HCT116 (cell line): ENCODE measurements at places on chromosomes 6 and 20.
A peak's percentile ranks its signal among the peaks of the same experiment; 100 is the strongest.

DNA sequence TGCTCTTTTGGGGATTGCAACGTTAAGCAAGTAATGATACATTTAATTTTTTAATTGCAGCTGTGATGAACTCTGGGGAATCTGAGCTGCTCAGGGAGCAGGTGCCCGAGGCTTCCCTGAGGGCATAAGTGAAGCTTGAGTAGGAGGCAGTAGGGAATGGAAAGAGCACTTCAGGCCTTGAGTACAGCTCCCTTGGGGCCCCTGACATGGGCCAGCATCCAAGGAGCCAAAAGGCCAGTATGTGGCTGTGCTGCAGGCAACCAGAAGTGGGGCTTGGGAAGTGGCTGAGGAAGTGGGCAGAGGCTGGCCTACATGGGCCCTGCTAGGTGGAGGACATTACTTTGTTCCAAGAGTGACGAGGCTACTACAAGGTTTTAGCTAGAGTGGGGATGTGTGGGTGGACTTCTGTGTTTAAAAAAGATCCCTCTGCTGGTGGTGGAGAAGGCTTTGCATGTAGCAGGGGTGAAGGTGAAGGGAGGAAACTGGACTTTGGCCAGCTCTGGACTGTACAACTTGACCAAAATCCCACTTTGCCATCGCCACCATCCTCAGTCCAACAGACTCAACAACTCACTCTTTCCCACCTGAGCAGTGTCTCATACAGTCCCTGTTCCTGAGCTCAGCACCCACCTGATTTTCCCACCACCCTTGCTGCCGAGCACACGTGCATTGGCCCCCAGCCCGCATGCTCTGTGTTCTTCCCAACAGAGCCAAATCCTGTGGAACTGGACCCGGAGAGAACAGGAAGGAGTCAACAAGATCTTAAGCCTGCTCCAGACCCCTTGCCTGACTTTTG is 10.9 kb upstream of the ZNF831 start:
- H3K27me3 ChIP-seq = peaks cover 49% of the 10 kb centered on the region
- no peaks in the 10 kb centered on the region for H3K36me3 ChIP-seq
- no peak for DNase-seq
- no peak overlapping the region for H3K4me3 ChIP-seq

DNA sequence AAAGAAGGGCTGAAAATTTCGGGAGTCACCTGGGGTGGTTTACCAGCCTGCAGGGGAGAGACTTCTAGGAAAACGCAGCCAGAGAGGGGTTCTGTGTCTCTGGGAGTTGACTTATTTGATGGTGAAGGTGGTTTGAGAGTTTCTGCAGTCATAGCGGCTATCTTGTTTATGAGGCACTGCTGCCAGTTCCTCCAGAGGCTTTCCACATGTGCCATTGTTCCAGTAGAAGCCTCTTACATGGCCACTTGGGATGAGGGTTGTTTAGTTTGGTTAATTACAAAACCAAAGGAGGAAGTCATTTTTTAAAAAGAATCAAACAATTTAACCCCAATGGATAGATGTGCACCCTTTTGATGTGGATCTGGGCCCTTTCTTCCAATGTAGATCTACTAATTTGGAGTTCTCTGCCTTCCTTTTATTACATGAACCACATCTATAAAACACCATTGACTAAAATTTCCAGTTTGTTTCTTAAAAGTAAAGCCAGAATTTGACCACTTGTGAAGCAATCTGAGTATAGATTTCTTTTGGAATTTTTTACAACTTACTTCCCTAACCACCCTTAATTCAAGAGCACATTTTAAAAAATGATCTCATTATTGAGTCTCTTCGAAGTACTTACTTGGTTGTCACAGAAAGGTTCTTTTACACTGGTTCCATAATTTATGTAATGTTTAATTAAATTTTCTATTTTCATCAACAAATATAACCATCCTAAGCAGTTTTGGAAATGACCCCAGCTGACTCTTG is 97.6 kb downstream of the TCP11 start:
- no peaks in the 10 kb centered on the region for H3K36me3 ChIP-seq
- no peak overlapping the region for H3K27ac ChIP-seq
- DNase-seq = no peak
- H3K4me3 ChIP-seq = no peak overlapping the region

DNA sequence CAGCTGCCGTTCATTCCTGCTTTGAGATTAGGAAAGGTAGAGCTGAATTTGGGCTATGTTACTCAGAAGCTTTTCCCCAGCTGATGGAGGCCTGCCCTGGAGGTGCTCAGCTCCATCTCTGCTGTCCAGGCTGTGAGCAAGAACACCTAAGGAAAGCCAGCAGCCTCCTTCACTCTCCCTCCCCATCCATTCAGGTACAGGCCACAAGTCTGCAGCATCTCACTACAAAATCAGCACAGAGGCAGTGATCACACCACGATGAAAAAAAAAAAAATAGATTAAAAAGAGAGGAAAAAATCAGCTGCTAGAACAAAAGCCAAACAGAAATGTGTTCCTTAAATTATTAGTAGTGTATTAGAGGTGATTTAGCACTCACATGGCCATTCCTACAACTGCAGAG is 515.0 kb downstream of the CDH26 start:
- no peak overlapping the region for H3K27ac ChIP-seq
- no peaks in the 10 kb centered on the region for H3K27me3 ChIP-seq
- no peak for DNase-seq
- no peak overlapping the region for H3K4me3 ChIP-seq
- H3K4me1 ChIP-seq = no peaks in the 10 kb centered on the region

DNA sequence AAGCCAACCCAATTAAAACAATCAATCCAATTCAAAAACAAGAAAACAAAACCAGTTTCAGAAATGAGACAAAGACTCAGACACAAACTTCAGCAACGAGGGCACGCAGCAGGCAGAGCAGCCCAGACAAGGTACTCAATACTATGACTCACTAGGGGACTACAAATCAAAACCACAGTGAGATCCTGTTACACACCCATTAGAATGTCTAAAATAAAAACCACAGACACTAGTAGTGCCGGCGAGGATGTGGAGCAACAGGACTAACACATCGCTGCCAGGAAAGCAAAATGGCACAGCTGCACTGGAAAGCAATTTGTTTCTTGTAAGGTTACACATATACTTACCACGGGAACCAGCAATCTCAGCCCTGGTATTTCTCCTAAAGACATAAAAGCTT is 28.4 kb upstream of the MAS1L start:
- no peaks in the 10 kb centered on the region for H3K36me3 ChIP-seq
- peak; percentile 32 for DNase-seq
- H3K27ac ChIP-seq = no peak overlapping the region
- no peaks in the 10 kb centered on the region for H3K27me3 ChIP-seq

DNA sequence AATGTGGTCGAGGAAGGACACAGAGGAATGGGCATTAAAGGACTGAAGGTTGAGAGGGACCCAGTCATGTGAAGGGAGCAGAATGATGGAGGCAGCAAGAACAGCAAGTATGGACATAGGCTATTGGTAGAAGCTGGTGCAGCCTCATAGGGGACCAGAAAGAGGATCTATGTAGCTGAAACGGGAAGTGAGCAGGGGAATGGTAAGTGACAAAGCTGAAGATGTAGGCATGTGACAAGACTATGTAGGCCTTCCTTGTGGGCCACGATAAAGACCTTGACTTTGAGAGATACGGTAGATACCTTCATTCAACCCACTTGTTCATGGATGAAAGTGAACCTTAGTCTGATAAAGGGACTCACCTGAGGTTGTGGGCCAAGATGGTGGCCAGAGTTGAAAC is 3.5 kb downstream of the CTNNBL1 start:
- H3K27ac ChIP-seq = no peak overlapping the region
- H3K27me3 ChIP-seq = no peaks in the 10 kb centered on the region
- peaks cover 10% of the 10 kb centered on the region; the same call in 1 of the 2 replicates for H3K4me1 ChIP-seq
- no peaks in the 10 kb centered on the region for H3K36me3 ChIP-seq
- no peak for DNase-seq
- H3K4me3 ChIP-seq = no peak overlapping the region

DNA sequence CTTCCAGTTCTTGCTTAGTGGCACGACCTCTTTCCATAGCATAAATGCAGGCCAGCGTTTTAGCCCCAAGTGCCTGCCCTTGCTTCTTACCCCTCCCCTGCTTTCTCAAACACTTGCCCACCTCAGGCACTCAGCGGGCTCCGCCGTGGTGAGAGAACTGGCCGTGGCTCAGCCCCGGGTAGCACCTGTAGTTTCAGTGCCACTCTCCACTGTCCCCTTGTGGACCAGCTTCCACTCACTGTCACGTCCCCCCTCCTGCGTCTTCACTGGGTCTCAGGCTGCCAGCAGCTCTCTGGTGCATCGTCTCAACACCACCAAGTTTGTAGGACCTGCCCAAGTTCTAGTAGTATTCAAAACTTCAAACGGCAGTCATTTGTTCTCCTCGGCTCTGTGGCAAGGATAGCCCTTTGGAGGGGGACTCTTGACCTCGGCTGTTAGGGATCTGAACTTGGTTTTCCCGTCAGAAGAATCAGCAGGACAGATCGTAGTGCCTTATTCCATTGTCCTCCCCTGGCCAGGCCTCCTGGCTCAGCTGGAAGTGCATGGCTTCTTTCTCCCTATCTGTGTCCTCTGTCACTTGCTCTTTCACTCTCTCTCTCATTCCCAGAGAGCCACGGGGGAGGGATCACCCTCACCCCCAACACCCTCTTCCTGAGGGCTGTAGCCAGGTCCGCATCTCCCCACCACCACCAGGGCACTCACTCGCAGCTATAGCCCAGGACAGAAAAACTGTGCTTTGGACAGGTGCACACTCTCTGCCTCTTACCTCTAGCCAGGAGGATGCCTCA is 44.6 kb downstream of the STK35 start:
- no peaks in the 10 kb centered on the region for H3K27me3 ChIP-seq
- no peak for DNase-seq
- H3K4me3 ChIP-seq = no peak overlapping the region
- H3K4me1 ChIP-seq = peaks cover 9% of the 10 kb centered on the region; the same call in 1 of the 2 replicates

DNA sequence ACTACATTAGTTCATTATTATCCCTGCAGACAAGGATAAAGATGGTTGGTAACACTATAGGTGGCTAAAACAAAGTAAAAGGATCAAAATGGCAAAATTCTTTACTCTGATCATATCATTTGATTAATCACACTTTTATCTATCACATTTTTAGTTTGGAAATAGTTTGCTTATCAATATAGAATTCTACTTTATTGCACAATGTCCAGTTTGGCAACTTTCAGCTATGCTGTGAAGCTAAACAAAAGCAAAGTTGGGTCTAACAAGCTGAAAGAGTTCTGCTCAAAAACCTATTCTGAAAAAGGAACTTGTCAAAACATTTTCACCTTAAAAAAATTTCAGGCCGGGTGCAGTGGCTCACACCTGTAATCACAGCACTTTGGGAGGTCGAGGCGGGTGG is 7.9 kb upstream of the LATS1 start:
- no peak overlapping the region for H3K27ac ChIP-seq
- DNase-seq = no peak
- H3K4me1 ChIP-seq = no peaks in the 10 kb centered on the region
- H3K36me3 ChIP-seq = peaks cover 33% of the 10 kb centered on the region; the same call in 1 of the 2 replicates
